RPMI8226 (cell line): ENCODE measurements at places on chromosomes 13 and 19.

- DNase-seq = no peak
Observed at GRCh38 chr13:48879432-48879831, 96.3 kb upstream of the FNDC3A start.

DNA sequence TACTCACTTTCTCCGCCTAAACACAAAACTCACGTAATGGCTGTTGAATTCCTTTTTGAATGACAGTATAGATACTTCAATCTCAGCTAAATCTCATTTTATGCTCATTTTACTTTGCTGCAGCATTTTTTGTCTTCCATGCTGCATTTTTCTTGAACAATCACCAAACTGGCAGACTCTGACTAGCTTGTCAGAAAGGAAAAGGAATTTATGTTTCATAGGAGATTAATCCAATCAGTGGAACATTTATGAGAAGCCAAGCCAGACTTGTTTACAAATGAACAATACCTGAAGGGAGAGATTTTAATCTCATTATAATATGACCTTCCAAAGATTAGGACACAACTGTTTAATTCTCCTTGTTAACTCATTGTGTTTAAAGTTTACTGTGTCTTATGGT lies 1044.3 kb downstream of the DIAPH3 start:
- no peak for DNase-seq

DNA sequence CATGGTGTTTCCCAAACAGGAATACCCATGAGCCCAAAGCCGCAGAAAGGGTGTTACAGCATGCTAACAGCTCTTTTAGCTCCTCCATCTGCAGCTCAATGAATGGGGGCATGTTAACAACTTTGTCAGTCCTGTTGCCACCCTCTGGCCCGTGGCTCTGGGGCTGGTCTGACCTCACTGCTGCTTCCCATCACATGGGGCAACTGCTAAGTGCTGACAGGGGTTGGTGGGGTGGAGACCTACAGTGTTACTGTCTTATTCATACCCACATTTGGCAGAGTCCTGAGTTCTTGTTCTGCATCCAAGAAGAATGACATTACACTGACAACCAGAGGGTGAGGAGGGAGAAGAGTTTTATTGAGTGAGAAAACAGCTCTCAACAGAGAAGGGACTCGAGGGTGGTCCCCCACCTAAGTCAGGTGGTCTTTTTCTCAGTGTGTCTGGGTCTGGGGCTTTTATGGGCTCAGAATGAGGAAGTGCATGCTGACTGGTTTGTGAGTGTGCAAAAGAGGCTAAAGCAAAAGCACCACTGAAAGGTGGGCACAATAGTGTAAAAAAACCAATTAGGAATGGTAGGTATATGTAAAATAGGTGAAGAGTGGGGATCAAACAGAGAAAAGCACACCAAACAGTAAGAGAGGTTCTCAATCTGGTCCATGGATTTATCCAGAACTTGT lies 1952.0 kb upstream of the PCDH20 start:
- no peak for DNase-seq

GRCh38 chr13:66534561-66534960 lies 695.6 kb downstream of the PCDH9 start:
- DNase-seq = no peak

DNA sequence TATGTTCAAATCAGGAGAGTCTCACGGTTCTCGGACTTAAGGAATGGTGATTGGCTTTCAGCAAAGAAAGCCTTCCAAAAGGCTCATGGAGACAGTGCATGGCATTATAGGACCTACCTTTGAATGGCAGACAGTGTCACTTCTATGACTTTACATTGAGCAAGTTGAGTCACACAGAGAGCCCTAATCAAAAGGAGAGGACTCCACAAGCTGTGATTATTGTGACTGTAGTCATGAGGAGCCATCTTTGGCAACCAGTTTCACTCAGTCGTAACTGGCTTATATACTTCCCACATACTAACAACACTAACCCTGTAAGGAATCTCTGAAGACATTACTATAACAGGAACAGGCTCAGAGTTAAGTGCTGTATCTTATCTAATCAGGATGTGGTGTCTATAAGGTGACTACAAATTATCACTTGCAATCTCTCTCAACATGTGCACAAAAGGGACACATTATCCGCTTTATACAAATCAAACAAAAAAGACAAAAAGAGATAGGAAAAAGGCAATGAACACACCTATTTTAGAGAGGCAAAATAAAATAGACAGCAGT lies 6.1 kb downstream of the LGALS14 start:
- DNase-seq = no peak

DNA sequence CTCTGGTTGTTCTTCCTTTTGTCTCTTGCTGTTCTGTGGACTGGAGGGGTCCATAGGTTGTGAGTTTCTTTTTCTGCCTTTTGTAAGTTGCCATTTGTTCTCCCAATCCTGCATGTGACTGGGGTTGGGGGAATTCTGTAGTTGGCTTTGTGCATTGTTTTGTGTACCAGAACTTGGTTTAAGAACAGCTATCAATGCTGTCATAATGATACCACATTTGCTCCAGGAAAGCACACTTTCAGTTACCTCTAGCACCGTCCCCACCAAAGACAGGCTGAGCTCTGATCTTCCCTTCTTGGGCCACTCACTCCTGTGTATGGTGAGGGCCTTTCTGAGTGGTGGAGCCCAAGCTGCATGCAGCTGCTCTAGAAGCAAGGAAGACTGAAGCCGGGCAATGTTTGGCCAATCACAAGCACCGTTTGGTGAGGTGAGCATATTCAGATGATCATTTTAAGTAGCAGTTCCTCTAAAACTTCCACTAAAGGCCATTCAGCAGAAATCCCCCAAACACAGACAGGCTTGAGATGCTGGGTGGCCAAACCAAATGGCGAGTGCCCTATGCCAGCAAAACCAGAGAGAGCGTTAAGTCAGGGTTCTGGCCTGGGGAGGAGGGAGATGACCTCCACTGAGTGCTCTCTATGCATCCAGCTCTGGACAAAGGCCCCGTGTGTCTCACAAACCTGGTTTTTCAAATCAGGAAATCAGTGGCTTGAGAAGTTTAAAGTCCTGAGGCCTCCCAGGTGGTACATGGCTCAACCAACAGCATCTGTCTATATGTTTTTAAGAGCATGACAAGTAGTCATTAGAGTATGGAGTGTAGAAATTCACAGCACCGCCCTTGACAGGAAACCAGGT lies 120.7 kb upstream of the SPATA13 start:
- DNase-seq = no peak

DNA sequence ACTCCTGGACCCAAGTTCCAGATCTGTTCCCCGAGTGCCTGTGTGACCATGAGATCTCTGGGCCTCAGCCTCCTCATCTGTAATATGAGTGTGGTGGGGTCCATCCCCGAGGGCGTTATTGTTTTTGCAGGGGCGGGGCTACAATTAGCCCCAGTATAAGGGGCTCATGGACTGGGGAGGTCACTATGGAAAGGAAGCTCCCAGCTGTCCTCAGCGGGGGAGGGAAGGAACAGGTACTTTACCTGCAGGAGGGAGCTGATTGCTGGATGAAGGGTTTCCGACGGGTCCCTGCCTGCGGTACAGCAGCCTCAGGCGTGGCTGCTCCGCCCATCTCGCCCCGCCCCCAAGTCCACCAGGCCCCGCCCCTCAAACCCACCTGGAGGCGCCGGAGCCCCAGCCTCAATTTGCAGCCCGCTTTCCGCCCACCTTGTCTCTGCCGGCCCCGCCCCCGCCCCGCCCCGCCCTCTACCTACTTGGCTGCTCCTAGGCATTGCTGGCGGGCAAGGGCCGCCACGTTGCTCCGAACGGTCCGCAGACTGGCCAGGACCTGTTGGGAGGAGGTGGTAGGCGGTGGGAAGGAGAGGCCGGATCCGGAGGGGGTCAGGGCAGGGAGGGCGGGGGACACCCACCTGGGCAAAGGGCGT lies 5.5 kb downstream of the PDE4C start:
- DNase-seq = no peak

DNA sequence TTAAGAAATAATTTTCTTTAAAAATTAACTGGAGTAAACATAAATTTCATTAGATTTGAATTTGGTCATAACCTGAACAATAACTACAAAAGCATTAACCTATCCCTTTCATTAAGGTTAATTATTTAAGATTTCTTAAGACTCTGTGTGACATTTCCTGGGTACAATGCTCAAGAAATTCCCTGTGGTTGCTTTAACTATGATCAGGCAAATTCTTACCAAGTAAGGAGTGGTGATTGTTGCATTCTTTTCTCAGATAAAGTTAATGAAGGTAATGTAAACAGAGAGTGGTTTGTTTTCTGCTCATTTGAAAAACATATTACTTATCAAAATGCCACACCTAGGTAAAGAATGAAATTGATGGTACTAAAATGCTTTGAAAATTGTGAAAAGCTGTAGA lies 114.8 kb upstream of the MIR17HG start:
- DNase-seq = no peak

GRCh38 chr19:30017172-30017571 lies 75.1 kb downstream of the URI1 start:
- DNase-seq = no peak
